Amniotic stem cell (primary cell): ENCODE measurements at places on chromosomes 4 and X.

- DNase-seq, result no peak
These were observed 18.8 kb downstream of the LDOC1 start for GRCh38 chrX:141158084-141158483.

- DNase-seq, result no peak
These were observed 127.8 kb upstream of the ANXA3 start for GRCh38 chr4:78423790-78424189.

- no peak for DNase-seq
These were observed 101.7 kb upstream of the MBNL3 start for GRCh38 chrX:132590350-132591026.

- no peak for DNase-seq
These were observed 82.9 kb upstream of the TAB3 start for GRCh38 chrX:30971774-30972603.

- no peak for DNase-seq
These were observed 32.1 kb downstream of the UBE2K start for GRCh38 chr4:39730072-39730471.

DNA sequence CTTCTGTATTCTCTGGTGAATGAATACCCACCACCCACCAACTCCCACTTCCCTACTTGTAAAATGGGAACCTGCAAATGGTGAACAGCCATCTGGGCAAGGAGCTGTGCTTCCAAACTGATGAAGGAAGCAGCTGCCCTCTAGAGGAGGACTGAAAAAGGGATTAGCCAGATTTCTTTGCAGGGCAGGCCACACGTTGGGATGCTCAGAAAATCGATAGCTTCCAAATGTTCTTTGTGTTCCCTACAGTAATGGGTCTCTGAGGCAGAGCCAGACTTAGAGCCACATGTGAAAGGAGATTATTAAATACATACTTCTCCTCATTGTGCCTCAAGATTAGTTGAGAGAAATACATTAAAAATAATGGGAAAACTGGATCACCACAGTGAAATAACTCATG is 39.3 kb upstream of the LPAR4 start:
- peak; percentile 1 for DNase-seq

DNA sequence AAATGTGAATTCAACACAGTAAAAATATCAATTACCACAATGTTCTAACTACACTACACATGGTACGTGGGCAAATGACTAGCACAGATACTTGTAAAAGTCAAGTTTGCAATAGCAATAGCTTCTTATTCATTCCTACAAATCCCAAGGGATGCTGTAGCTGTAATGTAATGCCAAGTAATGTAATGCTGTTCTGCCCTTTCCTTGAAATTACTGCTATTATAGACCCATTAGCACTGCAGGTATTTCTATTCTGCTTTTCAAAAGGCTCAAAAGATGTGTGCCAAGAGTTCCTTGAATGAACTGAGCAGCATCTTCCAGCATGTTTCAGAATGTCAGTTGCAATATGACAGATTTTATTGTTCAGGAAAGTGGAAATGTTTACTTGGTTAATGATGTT is 129.9 kb upstream of the BANK1 start:
- no peak for DNase-seq

GRCh38 chrX:71998836-71999509 is 88.3 kb downstream of the NHSL2 start:
- DNase-seq, result peak; percentile 4

DNA sequence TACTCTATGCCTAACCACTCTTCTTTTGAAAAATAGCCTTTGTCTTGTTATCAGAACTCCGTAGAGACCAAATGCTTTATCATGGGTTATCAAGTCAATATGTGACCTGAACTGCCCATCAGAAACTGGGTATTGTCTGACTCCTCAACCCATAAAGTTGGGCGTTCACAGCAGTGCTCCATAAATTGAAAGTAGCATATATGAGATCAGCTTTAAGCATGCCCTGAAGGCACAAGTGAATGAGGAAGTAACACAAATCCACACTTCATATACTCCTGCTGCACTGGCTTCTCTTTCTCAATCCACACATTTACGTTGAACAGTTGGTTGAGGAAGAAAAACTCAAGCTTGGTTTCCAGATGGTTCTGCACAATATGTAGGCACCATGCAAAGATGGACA is 1106.0 kb downstream of the STIM2 start:
- no peak for DNase-seq
